CD4-positive, alpha-beta memory T cell (primary cell): ENCODE measurements at places on chromosomes 2 and 18. TPM values are rescaled to one million over a fixed set of nuclear protein-coding genes. Genes with fewer than 3 reads are reported as not detected.

CNDP1 gene
- total RNA-seq = not detected

GRCh38 chr2:45992021-45992740, 305.0 kb upstream of the EPAS1 start:
- no peak overlapping the region for H3K27ac ChIP-seq
- DNase-seq = no peak
- no peak overlapping the region for H3K4me3 ChIP-seq
- H3K4me1 ChIP-seq = no peaks in the 10 kb centered on the region

RND3 gene
- total RNA-seq = not detected

DNA sequence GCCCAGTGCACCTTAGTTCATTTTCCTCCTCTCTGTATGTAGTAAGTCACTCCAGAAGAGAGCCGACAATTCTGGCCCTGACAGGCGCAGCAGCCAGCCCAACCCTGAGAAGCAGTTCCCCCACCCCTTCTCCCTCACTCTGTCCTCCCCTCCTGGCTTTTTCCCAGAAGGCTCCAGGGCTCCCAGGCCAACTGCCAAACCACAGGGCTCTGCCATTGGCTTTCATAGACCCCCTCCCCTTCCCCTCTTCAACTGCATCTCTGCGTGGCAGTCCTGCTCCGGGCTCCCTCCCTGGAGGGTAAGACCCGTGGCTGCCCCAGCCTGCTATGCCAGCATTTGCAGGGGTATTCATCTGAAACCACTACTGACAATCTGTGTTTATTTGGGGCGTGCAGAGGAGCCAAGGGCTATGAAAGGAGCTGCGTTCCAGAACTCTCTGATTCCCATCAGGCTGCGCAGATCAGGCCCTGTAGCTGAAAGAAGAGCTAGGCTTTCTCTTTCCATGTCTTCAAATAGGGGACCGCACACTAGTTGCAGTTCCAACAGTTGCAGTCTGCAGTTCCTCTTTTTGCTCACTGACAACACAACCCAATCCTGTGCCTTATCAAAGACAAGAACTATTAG, 388.6 kb upstream of the TNP1 start:
- no peaks in the 10 kb centered on the region for H3K27me3 ChIP-seq
- no peak for DNase-seq
- no peak overlapping the region for H3K4me3 ChIP-seq
- H3K36me3 ChIP-seq = no peaks in the 10 kb centered on the region

GRCh38 chr2:224278531-224278930, 123.4 kb downstream of the FAM124B start:
- H3K27ac ChIP-seq = no peak overlapping the region
- H3K4me1 ChIP-seq = no peaks in the 10 kb centered on the region

- DNase-seq = no peak
- H3K36me3 ChIP-seq = no peaks in the 10 kb centered on the region
- no peak overlapping the region for H3K27ac ChIP-seq
- H3K4me3 ChIP-seq = no peak overlapping the region
Measured at GRCh38 chr2:143881246-143881645, 638.7 kb downstream of the ZEB2 start.

DNA sequence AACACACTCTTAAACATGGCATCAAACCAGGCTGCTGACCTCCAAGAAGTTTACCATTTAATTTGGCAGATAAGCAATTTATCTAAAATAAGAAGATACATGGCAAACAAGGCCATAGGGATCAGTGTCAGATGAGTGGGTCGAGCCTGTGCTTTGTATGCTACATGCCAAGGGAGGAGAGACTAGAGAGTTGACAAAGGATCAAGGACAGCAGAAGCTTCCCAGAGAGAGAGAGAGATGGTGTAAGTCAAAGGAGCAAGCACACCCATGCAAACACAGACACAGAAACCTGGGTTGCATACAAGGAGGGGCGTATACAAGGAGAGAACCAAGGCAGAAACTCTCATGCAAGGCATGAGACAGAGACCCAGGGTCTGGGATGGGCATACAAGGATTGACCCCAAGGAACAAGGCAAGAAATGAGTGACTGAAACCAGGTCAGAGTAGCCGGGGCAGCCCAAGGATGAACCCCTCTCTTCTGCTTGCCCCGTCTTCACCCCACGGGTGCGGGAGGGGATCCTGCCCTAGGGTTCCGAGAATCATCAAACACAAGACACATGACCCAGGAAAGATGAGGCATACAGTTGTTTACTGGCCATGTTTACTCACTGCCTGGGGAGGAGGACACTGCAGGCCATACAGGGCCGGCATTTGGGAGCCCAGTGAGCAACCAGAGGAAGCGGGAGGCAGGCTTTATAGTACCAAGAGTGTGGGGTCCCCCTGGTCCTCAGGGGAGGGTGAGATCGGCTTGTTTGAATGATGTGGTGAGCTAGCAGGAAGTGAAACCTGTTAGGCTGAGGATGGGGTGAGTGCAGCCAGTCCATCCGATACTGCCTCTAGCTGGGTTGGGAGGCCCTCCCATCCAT, 529.2 kb upstream of the ID2 start:
- no peak for DNase-seq
- no peak overlapping the region for H3K27ac ChIP-seq
- H3K27me3 ChIP-seq = no peaks in the 10 kb centered on the region
- H3K4me1 ChIP-seq = no peaks in the 10 kb centered on the region
- no peak overlapping the region for H3K4me3 ChIP-seq

DNA sequence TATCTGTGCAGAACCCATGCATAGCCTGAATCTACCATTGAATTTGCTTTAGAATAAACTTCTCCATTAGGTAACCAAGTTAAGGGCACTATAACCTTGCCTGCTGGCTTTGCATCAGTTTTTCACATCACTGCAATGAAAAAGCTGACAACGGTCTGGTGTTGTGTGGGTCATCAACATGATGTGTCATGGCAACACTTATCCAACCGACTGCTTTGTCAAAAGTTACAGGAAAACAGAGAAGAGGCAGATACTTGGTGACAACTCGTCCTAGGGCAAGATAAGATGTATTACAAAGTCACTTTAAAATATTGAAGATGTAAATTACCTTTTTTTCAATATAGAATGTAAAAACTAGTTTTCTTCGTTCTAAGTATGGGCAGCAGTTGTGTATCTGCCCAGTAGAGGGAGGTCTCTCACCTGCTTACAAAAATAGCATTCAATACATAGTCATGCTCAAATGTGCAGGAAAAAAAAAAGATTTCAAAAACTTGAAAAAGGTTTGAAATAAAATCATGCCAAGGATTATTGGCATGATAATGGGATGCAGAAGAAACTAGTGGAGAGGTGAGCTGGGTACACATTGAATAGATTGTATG, 96.3 kb downstream of the EVA1A start:
- H3K27me3 ChIP-seq = peaks cover 8% of the 10 kb centered on the region
- no peak overlapping the region for H3K4me3 ChIP-seq
- H3K4me1 ChIP-seq = no peaks in the 10 kb centered on the region

GRCh38 chr18:74040459-74041332, 106.9 kb downstream of the FBXO15 start:
- peak; percentile 30 for DNase-seq

DNA sequence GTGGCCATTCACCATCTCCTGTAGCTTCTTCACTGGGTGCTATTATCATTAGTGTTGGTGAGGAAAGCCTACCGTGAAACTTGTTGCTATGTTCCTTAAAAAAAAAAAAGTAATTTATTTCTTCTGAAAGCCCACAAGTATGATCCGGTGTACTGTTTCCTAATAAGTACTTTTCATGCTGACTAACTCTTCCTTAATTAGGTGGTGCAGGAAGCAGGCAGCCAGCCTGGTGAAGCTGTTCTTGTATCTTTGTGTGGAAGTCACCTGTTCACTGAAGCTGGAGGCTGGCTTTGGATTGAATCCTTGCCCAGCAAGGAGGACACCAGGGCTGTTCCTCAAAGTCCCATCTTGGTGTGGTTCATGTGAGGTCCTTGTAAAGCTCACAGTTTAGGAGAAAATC, 321.7 kb upstream of the THSD7B start:
- no peaks in the 10 kb centered on the region for H3K36me3 ChIP-seq
- no peaks in the 10 kb centered on the region for H3K4me1 ChIP-seq
- DNase-seq = no peak
- no peak overlapping the region for H3K27ac ChIP-seq

GRCh38 chr2:6700335-6700734, 165.4 kb downstream of the CMPK2 start:
- no peaks in the 10 kb centered on the region for H3K4me1 ChIP-seq
- H3K4me3 ChIP-seq = no peak overlapping the region
- no peak overlapping the region for H3K27ac ChIP-seq
- no peaks in the 10 kb centered on the region for H3K36me3 ChIP-seq
- no peaks in the 10 kb centered on the region for H3K27me3 ChIP-seq

CCL20 gene
- 2.6 TPM for total RNA-seq

GRCh38 chr18:8264861-8265411, 344.3 kb upstream of the RAB12 start:
- H3K4me1 ChIP-seq = no peaks in the 10 kb centered on the region
- no peak overlapping the region for H3K27ac ChIP-seq
- no peak for DNase-seq

- no peaks in the 10 kb centered on the region for H3K27me3 ChIP-seq
- no peaks in the 10 kb centered on the region for H3K4me1 ChIP-seq
- no peak for DNase-seq
Measured at GRCh38 chr2:169036736-169037440, 5.8 kb upstream of the ABCB11 start.

GRCh38 chr18:59918320-59918755, 18.5 kb downstream of the PMAIP1 start:
- no peak overlapping the region for H3K4me3 ChIP-seq
- H3K27ac ChIP-seq = no peak overlapping the region
- no peaks in the 10 kb centered on the region for H3K27me3 ChIP-seq
- no peaks in the 10 kb centered on the region for H3K4me1 ChIP-seq
- DNase-seq = no peak

- DNase-seq = no peak
- H3K27me3 ChIP-seq = no peaks in the 10 kb centered on the region
- H3K27ac ChIP-seq = no peak overlapping the region
- H3K4me1 ChIP-seq = no peaks in the 10 kb centered on the region
Measured at GRCh38 chr2:117982376-117983033, 31.4 kb downstream of the CCDC93 start.

- no peak overlapping the region for H3K27ac ChIP-seq
- H3K27me3 ChIP-seq = no peaks in the 10 kb centered on the region
- H3K36me3 ChIP-seq = peaks cover 11% of the 10 kb centered on the region
- DNase-seq = no peak
Measured at GRCh38 chr2:241412144-241412543, 56.1 kb downstream of the FARP2 start.
